ENCODE measurements at places on chromosomes 3 and 15.

DNA sequence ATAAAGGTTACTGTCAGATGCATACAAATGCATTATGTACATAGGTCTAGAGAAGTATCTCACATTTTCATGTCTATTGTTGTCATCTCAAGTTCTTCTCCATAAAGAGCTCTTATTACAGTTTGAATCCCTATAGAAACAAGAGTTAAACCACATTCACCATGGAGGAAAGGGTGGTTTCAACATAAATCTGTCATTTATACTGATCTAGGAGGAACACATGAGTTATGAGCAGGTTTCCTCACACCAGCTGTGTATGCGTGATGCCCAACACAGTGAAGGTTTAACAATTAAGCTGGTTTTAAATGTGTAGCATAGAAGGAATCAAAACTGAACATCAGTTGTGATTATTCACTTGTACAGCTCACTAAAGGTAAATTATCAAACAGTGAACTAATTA is 251.7 kb downstream of the KCNMB2 start:
- H3K4me3 ChIP-seq = no peak overlapping the region
- H3K27me3 ChIP-seq = no peaks in the 10 kb centered on the region
- no peak overlapping the region for H3K27ac ChIP-seq
- DNase-seq = no peak

DNA sequence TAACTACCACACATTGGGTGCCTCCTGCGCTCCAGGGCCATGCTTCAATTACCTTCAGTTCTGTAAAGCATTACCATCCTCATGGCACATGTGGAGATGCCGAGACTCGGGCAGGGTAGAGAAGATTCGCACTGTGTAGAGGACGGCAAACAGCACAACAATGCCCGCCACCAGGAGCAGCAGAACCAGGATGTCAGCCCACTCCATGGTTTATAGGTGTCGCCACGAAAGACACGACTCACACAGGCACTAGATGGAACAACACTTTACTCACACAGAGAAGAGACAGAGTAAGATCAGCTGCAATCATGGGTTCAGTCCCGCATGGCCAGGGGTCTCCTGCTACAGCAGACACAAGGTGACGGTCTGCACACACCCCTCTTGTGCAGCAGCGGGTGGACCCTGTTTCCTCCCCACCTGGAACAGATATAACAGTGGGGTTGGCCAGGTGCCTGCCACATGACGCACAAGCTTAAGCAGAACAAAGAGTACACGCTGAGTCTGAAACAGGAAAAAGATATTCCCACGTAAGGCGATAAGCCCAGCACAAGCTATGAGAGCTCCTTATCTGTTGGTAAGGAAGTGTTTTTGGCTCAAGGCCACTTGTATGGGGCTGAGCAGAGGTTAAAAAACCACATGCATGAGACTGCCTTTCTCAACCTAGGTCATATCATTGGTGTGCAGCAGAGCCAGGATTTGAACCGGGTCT is 2.5 kb upstream of the TBC1D21 start:
- no peak overlapping the region for H3K27ac ChIP-seq
- no peak for DNase-seq
- no peak overlapping the region for H3K4me3 ChIP-seq
- H3K4me1 ChIP-seq = no peaks in the 10 kb centered on the region

DNA sequence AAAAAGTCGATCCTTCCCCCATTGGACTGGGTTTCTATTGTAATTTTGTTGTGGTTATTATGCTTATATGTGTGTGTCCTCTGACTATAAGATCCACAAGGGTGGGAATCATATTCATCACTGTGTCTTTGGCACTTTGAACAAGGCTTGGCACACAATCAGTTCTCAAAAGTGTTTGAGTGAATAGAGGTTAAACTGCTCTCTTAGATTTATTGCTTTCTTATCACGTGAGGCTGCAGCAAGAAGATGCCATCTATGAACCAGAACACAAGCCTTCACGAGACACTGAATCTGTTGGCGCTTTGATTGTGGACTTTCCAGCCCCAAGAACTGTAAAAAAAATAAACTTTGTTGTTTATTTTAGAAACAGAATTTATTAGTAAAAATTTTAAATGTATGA is 295.0 kb upstream of the MDFIC2 start:
- H3K36me3 ChIP-seq = no peaks in the 10 kb centered on the region
- DNase-seq = no peak
- H3K4me3 ChIP-seq = no peak overlapping the region
- no peak overlapping the region for H3K27ac ChIP-seq
- H3K27me3 ChIP-seq = 0 out of 2 replicates have a peak, but pooled peaks cover 4% of the 10 kb centered on the region
- no peaks in the 10 kb centered on the region for H3K4me1 ChIP-seq

GRCh38 chr15:101543431-101543830 is 53.9 kb upstream of the PCSK6 start:
- H3K36me3 ChIP-seq = no peaks in the 10 kb centered on the region
- H3K4me3 ChIP-seq = no peak overlapping the region
- DNase-seq = no peak
- H3K27ac ChIP-seq = no peak overlapping the region
- H3K4me1 ChIP-seq = no peaks in the 10 kb centered on the region

- DNase-seq = no peak
- no peaks in the 10 kb centered on the region for H3K27me3 ChIP-seq
- H3K4me3 ChIP-seq = no peak overlapping the region
- no peak overlapping the region for H3K27ac ChIP-seq
- H3K36me3 ChIP-seq = no peaks in the 10 kb centered on the region
- H3K4me1 ChIP-seq = peaks cover 50% of the 10 kb centered on the region
Observed at GRCh38 chr3:108004647-108005046, 86.2 kb downstream of the CD47 start.

GRCh38 chr3:128945041-128945877 is 48.6 kb downstream of the CFAP92 start:
- H3K27ac ChIP-seq = no peak overlapping the region
- no peak overlapping the region for H3K4me3 ChIP-seq

GRCh38 chr15:78855746-78856145 is 16.9 kb upstream of the MORF4L1 start:
- H3K27me3 ChIP-seq = no peaks in the 10 kb centered on the region
- no peak overlapping the region for H3K4me3 ChIP-seq
- H3K27ac ChIP-seq = no peak overlapping the region
- no peaks in the 10 kb centered on the region for H3K36me3 ChIP-seq

GRCh38 chr15:56323435-56323834 is 41.8 kb upstream of the TEX9 start:
- DNase-seq = no peak
- H3K36me3 ChIP-seq = no peaks in the 10 kb centered on the region
- no peaks in the 10 kb centered on the region for H3K27me3 ChIP-seq
- H3K4me1 ChIP-seq = no peaks in the 10 kb centered on the region

Data from Karpas-422 (cell line).